Activated CD8-positive, alpha-beta memory T cell treated with anti-CD3 and anti-CD28 coated beads for 48 hours (primary cell): ENCODE measurements at places on chromosomes 12 and 14.

- DNase-seq: no peak
Observed at GRCh38 chr12:102182635-102183034, 15.0 kb downstream of the PMCH start.

GRCh38 chr12:26177283-26177682 lies 18.1 kb upstream of the SSPN start:
- no peak for DNase-seq

- DNase-seq: no peak
Observed at GRCh38 chr12:124037331-124037730, 64.3 kb downstream of the ZNF664 start.

DNA sequence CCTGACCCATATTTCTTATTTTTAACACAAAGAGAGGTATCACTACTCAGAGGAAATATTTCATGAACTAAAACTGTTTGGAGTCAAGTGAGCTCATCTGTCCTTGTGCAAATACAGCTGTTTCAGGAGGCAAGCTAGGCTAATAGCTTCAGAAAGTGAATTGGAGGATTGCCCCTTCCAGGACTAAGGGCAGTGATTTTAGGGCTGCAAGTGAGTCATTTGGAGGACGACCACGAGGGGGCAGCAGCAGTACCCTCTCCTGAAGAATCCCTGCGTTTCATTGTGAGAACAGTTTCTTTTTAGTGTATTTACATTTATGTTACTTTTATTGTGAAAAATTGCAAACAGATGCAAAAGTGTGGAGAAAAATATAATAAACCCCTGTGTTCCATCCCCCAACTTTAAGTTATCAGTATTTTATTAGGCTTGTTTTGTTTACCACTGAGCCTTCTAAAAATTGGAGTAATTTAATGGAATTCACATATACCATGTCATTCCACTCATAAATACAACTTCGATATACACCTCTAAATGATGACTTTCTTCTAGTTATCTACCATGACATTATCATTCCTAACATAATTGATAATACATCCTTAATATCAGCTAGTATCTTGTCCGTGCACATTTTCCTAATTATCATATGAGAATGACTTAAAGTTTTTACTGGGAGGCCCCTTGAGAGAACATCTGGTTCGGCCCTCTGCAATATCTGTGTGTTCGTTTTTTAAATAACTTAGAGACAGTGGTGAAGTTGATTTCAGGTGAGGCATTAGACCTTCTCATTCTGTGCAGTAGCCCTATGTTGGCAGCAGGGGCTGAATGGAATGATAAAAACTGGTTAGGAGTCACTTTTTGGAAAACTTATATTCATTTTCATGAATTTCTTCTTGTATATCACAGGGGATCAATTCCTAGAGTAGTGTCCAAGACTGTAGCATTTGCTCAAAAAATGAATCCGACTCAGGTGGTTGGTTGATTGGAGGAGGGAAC lies 13.7 kb downstream of the FOXJ2 start:
- peak; percentile 62 for DNase-seq

DNA sequence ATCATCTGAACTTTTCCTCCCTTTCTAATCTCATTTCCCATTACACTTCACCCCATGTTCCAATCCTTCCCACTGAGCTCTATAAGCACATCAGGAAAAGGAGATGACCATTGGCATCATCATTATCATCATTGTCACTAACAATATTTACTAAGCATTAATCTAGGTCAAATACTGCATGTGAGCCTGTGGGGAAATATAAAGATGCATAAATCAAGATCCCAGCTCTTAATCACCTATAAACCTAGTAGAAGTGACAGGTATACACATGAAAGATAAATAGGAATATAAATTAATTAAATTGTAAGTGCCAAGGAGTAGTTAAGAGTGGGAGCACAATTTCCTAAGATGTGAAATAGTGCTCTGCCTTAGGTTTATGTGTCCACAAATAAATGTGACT lies 100.6 kb downstream of the OTOGL start:
- DNase-seq: no peak

DNA sequence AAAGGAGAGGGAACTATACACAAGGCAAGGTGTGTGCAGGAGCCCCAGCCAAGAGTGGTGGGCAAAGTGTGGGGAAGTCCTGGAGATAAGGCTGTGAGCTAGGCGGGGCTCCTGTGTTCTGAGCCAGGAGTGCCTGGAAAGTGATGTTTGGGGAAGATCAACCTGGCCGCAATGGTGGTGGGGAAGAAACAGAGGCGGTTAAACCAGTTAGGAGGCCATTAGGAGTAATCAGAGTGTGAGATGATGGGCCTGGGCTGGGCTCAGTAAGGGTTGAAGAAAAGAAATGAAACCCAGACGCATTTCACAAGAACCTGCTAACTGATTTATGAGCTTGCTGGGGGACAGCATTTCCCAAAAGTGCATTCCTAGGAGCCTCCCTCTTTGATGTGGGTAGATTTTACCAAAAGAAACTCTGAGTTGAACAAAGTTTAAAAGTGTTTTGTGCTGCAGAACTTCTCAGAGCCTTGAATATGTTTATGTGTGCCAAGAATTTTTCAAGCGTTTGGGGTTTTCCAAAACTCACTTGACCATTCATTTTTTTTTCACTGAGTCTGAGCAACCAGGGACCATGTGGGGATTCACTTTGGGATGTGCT lies 34.2 kb upstream of the LRP1-AS start:
- DNase-seq: no peak

DNA sequence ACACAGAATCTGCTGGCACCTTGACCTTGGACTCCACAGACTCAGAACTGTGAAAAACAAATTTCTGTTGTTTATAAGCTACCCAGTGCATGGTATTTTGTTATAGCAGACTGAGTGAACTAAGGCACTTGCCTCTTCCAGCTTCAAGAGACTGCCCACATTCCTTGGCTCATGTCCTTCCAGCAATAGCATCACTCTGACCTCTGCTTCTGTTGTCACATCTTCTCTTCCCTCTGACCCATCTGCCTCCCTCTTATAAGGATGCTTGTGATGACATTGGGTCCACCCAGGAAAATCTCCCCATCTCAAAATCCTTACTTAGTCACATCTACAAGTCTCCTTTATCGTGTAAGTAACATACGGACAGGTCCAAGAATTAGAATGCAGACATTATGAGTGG lies 200.4 kb downstream of the PIK3C2G start:
- DNase-seq: no peak

DNA sequence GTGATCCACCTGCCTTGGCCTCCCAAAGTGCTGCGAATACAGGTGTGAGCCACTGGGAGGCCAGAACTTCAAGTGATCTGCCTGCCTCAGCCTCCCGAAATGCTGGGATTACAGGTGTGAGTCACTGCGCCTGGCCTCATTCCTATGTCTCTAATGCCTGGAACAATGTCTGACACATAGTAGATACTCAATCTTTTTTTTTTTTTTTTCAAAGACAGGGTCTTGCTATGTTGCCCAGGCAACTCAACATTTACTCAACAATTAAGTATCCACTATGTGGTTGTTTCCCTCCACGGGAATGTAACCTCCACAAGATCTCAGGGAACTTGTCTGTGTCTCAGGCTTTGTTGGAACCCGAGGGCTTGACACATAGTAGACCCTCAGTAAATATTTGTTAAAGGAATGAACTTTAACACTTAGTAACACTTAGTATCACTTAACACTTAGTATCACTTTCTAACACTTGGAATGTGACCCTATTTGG lies 3.0 kb upstream of the TMEM120B start:
- DNase-seq: no peak
